CD4-positive, alpha-beta T cell treated with Interleukin-10 for 1 hour (primary cell): ENCODE measurements at places on chromosomes 5 and 9.

DNA sequence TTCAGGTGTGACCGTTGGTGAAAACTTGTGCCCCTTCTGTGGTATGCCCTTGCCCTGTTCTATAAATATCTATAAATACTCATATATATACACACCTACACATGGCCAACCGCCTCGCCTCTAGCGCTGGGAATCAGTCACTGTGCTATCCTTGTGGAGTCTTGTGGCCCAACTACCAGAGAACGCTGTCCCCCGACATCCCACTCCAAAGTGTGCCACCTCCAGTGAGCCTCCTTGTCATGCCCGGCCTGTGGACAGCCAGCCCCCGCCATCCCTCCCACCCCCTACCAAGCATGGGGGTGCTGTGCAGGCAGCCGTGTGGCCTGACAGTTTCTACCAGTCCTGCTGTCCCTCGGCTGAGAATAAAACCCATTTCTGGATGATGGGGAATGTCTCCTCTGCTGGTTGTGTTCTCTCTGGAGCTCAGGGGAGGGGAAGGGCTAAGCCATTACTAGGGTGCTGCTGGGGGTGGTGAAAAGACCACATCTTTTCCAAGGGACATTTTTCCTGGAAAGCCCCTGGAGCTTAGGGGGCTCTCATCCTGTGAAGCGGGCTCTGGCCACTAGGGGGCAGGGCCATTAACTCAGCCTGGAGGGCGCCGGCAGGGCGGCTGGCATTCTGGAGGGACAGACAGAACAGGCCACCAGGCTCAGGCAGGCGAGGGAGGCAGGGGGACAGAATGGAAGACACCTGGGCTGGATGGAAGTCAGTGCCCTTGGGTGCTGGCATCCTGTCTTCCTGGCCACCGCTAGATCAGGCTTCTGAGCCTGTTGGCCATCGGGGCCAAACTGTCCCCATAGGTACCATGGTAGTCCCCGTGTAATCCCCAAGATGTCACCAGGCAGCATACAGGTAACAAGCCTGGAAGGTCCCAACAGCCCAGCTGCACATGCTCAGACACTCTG, 20.7 kb downstream of the GOLGA2 start:
- DNase-seq = peak; percentile 62

DNA sequence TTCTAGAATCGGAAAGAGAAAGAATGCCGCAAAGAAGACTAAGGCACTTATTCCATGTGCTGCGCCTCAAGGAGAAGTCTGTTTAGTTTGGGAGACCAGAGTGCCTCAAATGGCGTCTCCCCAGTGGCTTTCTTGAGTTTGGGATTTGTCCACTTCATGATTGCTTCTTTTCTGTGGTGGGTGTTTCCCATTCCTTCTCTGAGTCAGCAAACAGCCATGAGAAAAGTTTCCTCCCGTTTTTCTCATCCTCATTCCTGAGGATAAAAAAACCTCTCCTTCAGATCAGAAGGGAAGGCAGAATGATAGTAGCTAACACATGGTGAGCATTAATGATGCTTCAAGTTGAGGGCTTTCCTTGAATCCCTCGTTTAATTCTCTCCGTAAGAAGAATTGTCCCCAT, 275.9 kb upstream of the WWC1 start:
- DNase-seq = no peak

GRCh38 chr5:84285641-84286637, 98.7 kb downstream of the EDIL3 start:
- DNase-seq = no peak

- no peak for DNase-seq
These were observed 21.2 kb upstream of the MARCHF6 start for GRCh38 chr5:10332301-10332700.

DNA sequence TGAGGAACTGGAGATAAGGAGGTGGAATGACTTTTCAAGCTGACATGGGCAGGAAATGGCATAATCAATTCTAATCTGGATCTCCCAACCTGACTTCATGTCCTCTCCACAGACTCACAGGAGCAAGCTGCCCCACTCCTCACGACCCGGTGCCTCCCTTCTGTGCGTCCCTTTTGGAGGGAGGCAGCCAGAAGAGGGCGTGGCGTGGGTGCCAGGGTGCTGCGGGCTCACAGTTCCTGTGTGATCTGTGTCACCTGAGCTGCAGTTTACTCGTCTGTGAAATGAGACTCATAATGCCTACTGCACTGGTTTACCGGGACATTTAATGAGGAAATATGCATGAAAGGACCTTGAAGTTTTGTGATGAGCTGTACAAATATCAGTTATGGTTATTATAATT, 207.4 kb downstream of the DAB2IP start:
- DNase-seq = no peak

- peak; percentile 64 for DNase-seq
These were observed 10.6 kb upstream of the CXXC5 start for GRCh38 chr5:139637438-139638089.

- DNase-seq = no peak
These were observed 218.5 kb downstream of the SPOCK1 start for GRCh38 chr5:137280656-137281055.

- DNase-seq = no peak
These were observed 104.6 kb downstream of the CDK5RAP2 start for GRCh38 chr9:120475341-120475740.

DNA sequence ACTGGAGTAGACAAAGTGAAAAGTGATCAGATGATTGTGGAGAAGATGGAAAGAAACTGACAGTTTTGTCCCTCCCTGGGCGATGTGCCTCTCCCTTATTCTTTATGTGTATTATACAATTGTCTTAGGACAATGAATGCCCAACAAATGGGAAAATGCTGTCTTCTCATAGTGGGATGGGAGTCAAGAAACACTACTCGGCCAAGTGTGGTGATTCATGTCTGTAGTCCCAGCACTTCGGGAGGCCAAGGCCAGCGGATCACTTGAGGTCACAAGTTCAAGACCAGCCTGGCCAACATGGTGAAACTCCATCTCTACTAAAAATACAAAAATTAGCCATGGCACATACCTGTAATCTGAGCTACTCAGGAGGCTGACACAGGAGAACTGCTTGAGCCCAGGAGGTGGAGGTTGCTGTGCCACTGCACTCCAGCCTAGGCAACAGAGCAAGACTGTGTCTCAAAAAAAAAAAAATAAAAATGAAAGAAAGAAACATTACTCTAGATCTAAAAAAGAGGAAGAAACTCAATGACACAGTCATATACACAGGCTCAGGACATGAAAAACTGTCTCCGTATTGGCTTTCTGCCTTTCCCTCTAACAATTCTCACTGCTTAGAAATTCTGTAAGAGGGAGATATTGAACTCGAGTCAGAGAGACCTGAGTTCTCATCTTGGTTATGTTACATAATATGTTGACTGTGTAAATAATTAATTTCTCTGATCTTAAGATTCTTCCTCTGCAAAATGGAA, 67.9 kb upstream of the TARS1 start:
- DNase-seq = no peak

- peak; percentile 87 for DNase-seq
These were observed 38.3 kb downstream of the FAM78A start for GRCh38 chr9:131237931-131238401.

GRCh38 chr5:36491856-36492255, 114.5 kb upstream of the SLC1A3 start:
- no peak for DNase-seq

DNA sequence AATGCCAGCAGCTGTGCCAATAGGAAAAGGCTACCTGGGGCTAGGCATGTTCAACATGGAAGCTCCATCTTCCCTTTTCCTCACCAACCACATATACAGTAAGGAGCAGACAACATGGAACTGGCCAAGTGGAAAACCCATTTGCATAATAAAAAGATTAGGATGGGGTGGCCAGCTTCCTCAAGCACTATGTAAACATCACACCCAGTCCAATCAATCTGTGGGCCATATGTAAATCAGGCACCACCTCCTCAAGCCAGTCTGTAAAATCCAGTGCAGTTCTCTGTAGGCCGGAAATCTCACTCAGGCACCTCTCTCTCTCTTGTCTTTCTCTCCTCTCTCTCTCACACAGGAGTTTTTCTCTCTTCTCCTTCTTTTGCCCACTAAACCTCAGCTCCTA, 360.2 kb upstream of the GRIA1 start:
- no peak for DNase-seq

- DNase-seq = no peak
These were observed 3.7 kb downstream of the PCDHGA12 start for GRCh38 chr5:141434006-141434405.

DNA sequence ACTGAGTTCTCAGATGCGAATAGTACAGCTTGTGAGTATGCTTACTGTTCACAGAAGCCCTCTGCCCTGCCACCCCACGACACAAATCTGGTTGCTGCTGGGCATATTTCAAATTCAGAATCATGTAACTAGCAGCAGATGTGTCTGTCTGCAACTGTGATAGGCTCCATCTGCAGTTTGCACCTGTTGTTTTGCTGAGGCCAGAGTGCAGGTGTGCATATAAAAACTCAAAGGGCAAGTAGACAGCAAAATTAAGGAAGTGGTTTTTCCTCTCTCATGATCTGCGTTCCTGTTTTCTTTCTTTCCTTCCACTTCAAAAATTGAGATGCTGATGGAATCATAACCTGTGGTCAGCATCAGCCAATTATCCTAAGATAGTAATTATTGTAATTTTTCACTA, 1000.5 kb downstream of the PTPRD start:
- DNase-seq = no peak

DNA sequence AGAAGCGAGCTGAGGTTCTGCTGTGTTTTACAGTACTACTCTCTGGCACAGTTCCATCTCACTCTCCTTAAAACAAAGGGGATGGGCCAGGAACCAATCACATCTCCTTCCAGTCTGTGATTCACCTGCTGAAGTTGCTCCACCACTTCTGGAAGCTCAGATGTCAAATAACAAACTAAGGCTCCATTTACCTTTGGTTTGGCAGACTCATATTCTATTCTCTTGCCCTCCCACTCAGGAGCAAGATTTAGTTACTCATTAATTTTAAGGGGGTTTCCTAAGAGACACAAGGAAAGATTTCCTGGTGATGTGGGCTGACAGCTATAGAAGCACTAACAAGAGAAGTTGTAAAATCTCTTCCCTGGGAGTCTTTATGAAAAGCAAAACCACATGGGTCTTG, 37.8 kb upstream of the KIF2A start:
- no peak for DNase-seq

DNA sequence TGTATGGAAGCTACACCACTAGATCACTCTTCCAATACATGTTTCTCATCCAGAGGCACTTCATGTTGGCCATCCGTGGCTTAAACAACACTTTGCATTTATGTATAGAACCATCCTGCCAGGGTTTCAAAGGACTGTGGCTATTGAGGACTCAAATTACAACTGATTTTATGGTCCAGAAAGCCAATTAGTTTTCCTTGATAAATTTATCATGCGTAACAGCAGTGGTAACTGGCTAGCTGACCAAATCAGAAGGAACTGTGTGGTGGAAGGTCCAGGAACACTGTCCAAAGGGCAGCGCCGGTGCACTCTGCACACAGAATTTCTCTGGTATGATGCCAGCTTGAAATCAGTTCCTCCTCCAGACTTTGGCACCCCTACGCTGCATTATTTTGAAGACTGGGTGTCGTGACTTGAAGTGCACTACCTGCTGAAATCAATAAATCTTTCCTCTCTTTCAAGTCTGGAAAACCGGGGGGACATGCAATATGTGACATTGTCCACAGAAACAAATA, 69.3 kb upstream of the TMEM252 start:
- no peak for DNase-seq

- peak; percentile 55 for DNase-seq
These were observed 20.0 kb upstream of the RUFY1 start for GRCh38 chr5:179530069-179530998.

DNA sequence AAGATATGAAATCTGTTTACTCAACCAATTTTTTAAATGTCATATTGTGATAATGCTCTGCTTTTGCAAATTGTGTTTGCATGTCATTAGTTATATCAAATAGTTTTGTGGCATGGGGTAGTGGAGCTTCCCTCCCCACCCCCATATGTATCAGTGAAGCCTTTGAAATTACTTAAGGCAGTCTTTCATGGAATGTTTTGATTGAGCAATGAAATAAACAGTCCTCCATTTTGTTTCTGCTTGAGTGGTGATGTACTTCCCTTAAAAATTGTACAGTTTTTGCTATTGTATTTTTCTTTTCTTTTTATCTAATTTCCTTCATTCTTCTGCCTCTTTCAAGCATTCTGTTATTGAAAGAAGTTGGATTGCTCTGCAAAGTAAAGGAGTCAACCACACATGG, 3.5 kb downstream of the SOWAHA start:
- DNase-seq = no peak

- no peak for DNase-seq
These were observed 52.9 kb upstream of the KIAA1958 start for GRCh38 chr9:112433499-112434392.

DNA sequence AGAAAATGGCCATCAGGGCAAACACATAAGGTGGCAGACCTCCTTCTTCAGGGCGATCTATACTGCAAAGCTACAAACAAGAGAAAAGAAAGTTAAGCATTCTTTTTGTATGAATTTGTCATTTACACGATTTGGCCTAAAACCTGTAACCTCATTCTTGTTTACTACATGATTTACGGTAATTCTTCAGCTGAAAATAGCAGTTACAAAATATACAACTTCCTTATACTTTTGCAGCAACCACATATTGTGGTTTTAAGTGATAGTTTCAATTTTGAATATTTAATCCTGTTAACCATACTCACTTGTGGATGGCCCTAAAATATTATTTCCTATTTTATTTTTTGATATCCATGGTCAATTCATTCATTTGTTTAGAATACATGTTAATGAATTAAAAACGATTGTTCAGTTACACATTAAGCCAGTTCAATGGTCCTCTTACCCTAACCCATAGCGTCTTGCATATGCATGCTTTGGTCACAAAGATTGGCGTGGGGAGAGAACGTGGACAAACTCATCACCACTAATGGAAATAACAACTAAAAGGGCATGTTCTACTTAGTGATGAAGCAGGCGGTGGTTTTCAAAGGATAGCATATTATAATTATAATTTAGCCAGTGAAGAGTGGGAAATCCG, 16.6 kb downstream of the TUT7 start:
- DNase-seq = peak; percentile 50

GRCh38 chr5:179355976-179356974, 11.0 kb upstream of the ADAMTS2 start:
- DNase-seq = no peak

GRCh38 chr5:128673411-128673957, 135.4 kb upstream of the FBN2 start:
- DNase-seq = no peak

- no peak for DNase-seq
These were observed 76.6 kb upstream of the SSBP2 start for GRCh38 chr5:81827500-81827899.

DNA sequence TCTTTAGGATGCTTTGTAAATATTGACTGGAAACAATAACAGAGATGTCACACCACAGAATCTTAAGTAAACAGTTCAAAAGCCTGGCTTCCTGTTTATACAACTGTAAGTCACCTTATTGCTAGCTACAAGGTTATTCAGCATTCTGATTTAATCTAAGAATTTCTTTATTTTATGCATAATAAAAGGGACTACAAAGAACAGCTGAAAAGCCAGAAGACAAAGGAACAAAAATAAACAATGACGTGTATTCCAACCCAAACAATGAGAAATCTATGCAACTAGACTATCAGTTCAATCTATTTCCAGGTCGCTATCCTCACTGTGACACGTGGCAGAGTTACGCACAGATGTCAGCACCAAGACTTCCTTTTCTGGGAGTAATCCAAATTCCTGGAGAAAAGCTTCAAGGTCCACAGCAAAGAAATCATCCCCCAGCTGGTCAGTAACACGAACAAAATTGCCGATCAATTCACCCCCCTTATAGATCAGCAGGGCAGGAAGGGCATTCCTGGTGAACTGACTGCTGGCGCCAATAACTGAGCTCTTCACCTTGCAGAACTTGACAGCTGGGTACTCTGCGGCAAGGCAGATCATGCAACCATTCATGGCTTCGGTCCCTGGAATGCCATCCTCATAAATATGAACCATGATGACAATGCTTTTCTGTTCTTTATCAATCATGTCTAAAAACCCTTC, 8.4 kb downstream of the PDCL start:
- DNase-seq = no peak
